Stimulated activated CD4-positive, alpha-beta T cell treated with anti-CD3 and anti-CD28 coated beads, Interleukin-1b, Interleukin-23, amount 100 ng/mL, for 1 hour (primary cell): ENCODE measurements at places on chromosomes 3 and 15.

DNA sequence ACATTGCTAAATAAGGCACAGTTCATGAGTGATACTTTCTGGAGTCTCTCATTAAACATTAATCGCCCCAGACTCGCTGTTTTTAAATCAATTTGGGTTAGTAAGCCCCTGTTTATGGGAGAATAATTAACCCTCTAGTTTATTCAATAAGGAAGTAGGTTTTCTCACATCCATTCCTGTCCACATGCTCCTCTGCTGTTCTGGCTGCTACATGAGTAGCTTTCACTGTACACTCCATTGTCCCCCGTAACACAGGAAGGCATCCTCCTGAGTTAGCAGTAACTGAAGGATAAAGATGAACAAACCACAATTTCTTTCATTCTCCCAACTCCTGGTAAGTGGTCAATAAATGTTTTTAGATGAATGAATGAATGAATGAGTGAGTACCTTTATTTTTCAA, 378.5 kb downstream of the DIPK2A start:
- no peak for DNase-seq

DNA sequence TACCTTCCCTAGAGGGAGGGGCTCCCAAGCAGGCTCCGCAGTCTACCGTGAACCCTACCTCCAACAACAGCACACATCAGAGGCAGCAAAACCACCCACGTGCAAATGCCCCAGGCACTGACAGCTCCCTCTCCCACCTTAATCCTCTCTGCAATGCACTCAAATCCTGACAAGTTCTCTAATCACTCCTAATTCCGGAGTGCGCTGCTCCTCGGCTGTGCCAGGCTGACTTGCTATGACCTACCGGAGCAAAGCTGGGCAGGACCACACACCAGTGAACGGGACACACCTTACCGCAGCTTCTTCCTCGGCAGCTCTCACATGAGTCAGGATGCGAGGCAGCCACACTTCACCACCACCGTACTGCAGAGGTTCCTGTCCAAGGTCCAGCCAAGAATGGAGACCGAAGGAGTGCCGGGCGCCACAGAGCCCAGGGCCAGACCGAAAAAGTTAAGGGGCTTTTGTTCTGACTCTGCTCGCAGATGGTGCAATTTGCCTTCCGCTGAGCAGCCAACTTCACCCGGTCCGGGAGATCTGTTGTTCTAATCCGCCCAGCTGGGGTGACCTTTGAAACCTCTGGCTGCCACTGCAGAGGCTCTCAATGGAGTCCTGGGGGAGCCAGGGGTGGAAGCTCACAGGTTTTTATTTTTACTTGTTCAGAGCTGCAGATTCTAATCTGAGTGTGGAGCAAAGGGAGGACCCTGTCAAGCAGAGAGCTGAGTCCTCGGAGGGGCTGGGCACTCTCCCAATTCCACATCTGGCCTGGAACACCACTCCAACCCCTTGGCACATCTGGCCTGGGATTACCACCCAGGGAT, 84.4 kb downstream of the MYLK start:
- no peak for DNase-seq

DNA sequence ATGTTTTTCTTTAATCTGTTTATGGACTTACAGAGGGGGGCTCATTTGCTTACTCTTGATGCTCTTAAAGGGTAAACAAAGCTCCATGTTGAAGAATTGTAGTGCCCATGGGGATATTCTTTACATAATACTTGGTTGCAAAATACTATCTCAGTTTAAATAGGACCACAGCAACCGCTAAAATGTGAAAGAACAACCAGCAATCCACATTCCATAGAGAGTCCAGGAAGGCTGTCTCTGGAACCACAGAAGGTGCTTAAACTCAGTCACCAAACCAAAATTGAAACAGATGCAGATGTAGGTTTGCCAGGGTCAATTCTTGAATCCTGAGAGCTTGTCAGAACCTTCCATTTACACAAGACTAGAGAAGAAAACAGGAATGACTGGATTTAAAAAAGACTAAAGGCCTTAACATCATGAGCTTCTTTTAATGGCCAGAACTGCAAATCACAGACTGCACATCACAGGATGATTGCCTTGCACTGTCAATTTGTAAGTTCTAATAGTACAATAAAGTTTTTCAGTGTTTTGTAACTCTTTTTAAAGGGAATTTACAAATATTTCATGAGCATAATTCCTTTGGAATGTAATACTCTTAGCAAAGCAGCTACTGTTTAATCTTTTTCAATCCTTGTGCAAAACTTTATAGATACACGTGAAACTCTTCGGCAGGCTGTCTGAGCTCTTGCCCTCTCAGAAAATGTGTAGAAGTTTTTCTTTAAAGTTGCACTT, 661.6 kb downstream of the SI start:
- DNase-seq: no peak

DNA sequence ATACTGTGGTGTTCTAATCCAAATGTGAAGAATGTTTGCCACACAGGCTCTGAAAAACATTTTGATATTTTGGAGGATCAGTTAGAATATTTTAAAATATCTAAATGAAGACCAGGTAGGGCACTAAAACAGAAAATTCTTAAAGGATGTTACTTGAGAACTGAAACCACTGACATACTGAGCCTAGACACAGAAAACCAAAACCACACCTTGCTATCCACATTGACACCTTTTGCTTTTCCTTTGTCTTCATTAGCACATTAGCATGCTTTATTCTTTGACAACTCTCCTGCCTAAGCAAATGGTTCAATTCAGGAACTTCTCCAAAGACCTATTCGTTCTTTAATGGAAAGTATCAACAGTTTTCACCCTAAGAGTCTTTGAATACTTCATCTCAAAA, 835.9 kb upstream of the GRM7 start:
- no peak for DNase-seq

- no peak for DNase-seq
Observed at GRCh38 chr15:101646672-101647071, 5.5 kb downstream of the TM2D3 start.

DNA sequence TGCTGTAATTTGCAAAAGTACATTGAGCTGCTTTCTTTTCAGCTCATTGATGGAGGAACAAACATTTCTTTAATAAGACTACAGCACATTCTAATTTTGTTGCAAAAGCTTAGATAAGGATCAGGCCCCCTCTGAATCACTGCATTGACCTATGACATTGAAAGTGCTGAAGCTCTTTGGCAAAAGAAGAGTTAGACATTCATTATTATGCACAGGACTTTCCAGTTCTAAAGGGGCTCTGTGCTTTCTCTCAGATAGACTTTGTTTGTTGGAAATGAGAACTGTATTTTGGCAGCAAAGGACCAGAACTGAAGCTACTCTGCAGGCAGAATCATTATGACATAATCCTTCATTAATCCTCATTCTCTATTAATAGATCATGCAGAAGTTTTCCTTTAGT, 252.9 kb upstream of the SOX2 start:
- no peak for DNase-seq

- DNase-seq: no peak
Observed at GRCh38 chr3:153919773-153920172, 201.4 kb upstream of the ARHGEF26 start.

- DNase-seq: no peak
Observed at GRCh38 chr3:196883361-196883760, 15.6 kb downstream of the SENP5 start.

GRCh38 chr15:84570164-84570735, 30.6 kb upstream of the ZSCAN2 start:
- DNase-seq: no peak

DNA sequence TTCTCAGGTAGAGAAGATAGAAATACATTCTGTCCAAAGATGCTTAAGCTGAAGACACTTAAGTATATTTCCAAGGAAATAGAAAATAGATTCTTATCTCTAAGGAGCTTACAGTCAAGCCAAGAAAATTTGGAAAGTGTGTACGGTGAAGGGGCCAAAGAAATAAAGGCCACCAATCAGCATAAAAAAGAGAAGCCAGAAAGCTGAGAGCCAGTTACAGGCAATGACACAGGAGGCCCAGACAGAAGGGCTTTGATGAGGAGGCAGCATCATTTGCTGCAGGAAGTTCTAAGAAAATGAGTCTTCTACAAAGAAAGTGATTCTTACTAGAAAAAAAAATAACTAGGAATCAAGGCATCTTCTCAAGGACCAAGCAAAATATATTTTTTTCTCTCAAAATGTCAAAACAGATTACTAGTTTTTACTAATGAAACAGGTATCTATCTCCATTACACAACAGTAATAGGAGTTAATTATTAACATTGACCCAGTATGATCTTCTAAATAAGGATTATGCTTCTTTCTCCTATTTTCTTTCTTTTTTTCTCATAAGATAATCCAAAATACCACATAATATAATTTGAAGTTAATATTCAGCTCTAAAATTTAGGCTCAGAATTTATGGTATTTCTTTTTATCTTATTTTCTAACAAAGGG, 82.1 kb upstream of the PHLDB2 start:
- no peak for DNase-seq

DNA sequence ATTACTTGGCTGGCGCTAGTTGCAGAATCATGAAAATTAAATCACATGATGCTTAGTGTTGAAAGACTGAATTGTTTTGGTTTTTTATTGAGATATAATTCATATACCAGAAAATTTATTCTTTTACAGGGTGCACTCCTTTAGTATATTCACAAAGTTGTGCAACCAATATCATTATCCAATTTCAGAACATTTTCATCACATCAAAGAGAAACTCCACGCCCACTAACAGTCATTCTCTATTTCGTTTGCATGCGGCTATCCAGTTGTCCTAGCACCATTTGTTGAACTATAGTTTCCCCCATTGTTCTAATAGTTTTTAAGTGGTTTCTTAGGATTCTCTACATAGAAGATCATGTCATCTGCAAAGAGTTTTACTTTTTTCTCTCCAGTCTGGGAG, 3.7 kb downstream of the EHD4 start:
- no peak for DNase-seq

GRCh38 chr3:118544458-118544857, 490.2 kb downstream of the IGSF11 start:
- DNase-seq: no peak

GRCh38 chr3:68996356-68996995, 17.0 kb downstream of the EOGT start:
- DNase-seq: no peak

DNA sequence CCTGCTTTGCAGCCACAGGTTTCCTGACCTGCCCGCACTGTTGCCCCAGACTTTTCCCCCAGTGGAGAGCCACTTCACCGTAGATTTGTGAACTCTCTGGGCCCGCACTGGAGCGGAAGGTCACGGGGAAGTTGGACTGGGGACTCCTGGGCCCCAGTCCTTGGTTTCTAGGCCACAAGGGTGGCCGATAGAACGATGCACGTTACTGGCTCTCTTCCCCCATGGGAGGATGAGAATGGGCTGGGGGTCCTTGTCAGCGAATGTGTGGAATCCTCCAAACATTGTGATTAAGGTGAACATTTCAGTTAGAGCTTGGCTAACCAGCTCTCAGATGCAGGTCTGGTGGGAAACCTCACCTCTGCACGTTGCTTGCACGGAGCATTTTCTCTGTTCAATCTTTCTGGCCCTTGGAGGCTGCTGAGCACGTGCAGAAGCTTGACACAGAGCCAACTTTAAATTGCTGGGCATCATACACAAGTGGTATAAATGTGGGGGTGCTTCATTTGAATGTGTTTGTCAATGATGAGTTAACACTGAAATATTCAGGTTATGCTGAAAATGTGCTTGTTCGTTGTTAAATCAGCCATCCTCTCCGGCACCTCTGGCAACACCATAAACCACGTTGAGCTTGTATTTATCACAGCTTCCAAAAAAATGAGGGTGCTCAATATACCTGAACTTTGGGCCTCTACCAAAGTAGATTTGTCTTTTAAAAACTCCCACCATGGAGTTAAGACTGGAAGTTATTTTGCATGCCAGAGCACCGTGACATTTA, 976 bp downstream of the DIS3L start:
- no peak for DNase-seq

DNA sequence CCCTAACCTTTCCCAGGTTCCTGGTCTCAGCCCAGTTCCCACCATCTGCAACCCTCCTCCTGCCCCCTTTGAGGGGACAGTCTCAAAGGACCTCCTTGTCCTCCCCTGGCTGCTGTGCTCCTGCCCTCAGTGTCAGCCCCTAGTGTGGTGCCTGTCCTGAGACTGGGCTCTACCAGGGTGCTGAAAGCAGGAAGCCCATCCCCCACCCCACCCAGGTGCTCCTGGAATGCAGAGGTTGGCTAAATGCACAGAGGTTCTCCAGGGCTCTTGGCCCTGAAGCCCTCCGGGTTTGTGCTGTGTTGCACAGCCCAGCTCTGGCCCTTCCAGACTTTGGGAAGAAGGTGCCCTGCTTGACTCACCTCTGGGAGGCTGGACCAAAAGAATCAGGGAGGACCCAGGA, 21.8 kb downstream of the C3orf18 start:
- DNase-seq: no peak

GRCh38 chr3:105317841-105318240, 48.9 kb upstream of the ALCAM start:
- DNase-seq: no peak

- no peak for DNase-seq
Observed at GRCh38 chr3:143000528-143000927, 842 bp upstream of the U2SURP start.
